ENCODE measurements at places on chromosomes 12 and 14.
A peak's percentile ranks its signal among the peaks of the same experiment; 100 is the strongest.

DNA sequence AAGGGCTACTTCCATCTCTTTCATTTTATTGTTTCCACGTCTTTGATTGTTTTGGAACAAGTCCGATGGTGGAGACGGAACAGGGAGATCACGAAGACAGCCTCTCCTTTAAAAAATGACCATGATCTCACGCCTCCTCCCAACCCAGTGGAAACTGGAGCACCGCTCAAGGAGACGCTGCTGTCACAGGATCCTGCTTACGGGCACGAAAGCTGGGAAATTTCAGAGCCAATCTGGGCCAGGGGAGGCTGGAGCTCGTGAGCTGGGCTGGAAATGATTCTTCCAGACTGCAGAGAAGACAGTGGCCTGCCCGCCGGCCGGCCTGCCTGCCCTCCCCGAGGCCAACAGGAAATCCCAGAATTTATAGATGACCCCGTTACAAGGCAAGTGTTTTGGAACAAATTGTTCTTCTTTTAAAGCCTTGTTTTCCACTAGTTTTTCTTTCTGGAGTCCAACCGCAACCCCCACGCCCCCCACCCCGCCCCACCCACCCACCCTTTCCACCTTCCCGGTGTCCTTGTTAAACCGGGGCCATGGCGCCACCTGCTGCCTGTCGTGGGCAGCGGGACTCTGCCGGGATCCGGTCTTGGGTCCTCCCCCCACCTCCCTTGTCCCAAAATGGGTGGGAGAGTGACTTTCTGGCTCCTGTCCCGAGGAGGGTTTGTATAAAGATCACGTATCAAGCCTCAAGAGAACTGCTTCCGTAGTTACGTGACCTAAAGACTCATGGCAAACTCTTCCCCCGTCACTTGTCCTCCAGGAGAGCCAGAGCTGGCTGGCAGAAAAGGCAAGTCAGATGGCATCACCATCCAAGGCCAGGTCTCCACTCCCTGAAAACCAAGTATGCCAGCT, 40.3 kb downstream of the MAP1LC3B2 start:
- DNase-seq: peak; percentile 61

DNA sequence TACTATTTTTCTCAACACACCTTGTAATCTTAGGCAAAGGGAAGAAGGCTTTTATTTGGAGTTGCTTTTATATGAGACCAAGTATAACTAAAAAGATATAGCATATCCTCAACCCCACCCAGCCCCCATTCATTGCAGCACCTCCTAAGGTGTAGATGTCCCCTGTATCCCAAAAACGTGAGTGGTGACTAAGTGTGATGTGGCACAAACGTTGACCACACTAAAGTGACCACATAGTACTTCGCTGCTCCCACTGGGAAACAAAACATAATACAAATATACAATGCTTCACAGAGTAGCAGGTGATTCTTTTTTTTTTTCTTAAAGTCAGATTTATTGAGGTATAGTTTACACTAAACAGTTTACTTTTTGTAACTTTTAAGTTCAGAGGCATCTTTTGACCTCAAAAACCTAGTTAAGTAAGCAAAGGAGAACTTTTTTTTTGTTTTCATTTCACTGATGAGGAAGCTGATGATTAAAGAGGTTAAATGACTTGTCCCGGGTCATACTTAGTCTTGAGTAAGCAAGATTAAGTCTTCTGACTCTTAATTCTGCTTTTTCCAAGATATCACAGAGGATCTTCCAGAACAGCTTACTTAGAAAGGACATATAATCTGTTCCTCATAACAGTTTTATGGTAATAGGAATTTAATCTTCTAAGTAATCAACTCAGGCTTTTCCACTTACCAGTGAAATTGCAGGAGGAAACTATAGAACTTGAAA, 245.2 kb upstream of the PLEKHG7 start:
- DNase-seq: peak; percentile 55

DNA sequence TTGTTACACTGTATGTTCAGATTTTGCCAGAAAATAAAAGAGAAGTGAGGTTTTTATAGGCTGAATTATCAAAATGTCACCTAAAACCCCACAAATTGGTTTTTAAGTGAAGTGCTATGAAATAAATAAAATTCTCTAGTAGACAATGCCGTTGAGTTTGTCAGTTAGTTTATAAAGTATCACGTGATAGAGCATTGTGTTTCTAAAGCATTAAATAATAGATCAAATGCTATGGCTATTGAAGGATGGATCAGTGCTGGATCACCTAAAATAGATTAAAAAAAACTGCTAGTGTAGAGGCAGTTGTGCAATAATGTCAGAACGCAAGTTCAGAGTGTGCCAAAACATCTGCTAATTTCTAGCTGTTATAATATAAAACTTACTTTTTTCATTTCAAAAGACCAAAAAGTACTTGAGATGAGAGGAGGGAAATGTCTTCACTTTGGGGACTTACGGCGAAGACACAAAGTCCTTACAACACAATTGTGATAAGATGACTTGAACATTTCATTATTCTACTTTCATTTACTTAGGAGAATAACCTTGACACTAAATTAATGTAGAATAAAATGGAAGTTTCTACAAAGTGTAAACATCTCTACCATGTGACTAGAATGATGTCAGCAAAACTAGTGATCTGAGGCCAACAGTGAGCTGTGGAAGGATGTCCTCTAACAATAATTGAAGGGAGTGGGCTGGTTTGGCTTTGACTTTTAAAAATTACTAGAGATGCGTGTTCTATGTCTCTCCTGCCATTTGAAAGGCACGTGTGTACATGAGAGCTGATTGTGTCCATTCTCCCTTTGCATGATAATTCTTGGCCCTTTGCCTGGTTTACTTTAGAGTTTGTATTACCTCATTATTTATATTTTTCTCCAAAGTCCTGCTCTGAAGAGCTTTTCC, 154.4 kb upstream of the PDE3A start:
- no peak for DNase-seq

GRCh38 chr14:91019673-91020072, 40.8 kb downstream of the RPS6KA5 start:
- DNase-seq: no peak

DNA sequence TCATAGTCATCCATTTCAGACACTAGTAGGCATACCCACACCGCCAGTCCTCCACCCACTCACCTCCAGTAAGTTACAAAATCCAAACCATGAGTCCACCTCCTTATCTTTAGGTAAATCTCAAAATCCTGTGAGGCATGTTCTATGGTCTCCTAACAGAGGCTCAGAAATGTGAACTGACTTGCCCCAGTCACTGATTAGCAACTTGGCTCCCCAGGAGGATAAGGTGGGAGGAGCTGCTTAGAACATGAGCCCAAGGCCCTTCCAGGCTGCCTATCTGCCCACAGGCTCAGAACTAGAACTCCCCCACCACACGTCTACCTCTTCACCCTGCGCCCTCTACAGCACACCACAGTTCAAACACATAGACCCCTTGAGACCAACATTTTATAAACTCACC, 19.9 kb downstream of the SETD3 start:
- no peak for DNase-seq

DNA sequence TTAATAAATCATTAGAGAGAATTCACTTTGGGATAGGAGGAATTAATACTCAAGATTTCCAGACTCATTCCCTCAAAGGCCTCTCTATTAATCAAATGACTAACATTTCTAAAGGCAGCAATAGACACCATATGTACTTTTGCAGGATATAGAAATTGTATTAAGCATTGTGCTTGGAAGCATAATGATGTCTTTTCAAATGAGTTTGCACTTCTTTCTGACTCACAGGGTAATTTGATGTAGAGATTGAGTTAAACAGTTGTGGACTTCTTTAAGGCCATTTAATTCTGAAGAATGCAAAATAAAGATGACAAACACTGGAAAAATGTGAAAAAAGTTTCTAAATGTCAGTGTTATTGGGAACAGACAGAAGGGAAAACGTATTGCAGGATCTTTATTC, 63.4 kb upstream of the CSRP2 start:
- no peak for DNase-seq

- DNase-seq: no peak
Measured at GRCh38 chr14:105290621-105291346, 10.0 kb downstream of the BRF1 start.

GRCh38 chr14:77036484-77037214, 8.1 kb upstream of the IRF2BPL start:
- peak; percentile 81 for DNase-seq

DNA sequence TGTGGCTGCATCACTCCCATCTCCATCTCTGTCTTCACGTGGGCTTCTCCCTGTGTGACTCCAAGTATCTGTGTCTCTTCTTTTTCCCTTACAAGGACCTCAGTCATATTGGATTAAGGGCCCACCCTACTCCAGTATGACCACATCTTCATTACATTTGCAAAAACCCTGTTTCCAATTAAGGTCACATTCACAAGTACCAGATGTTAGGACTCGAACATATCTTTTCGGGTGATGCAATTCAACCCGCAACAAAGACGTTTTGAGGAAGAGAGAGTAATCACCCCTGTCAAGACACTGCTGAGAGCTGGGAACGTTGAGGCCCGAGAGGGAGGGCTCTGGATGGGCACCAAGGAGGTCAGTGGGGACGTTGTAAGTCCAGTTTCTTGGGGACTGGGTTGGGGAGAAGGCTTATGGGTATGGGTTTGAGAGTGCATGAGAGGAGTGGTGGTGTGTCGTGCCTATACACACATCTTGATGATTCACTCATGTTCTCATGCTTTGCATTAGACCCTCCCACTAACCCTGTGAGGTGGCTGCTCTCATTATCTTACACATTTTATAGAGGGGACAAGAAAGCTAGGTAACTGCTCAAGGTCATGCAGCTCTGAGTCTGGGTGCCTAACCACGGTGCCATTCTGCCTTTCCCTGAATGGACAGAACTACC, 12.1 kb upstream of the IFI27 start:
- DNase-seq: no peak

DNA sequence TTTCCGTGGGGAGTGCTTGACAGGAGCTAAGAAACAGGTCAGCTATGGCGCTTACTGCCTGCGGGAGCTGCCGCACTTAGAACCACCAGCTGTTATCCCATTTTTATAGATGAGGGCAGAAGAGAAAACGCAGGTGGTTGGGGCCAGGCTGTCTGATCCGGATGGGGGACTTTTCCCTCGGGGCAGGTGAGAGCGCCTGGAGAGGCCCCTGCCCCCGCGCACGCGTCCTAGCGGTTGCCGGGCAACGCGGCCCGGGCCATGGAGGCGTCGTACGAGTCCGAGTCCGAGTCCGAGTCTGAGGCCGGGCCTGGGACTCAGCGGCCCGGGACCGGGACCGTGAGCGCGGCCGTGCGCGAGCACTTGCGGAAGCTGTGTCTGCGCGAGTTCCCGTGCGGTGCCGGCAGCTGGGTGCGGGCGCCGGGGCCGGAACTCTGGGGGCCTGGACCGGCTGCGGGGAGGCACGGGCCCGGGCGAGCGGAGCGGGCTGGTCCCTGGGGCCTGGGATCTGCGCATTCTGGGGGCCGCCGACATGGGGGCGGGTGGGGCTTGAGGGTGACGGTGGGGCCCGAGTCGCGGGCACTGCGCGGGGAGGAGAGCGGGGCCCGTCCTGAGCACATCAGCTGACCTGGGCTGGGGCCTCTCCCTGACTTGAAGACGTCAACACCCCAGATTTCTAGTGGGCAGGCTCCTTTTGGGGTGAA, at the start of gene LRRC43:
TSS of gene LRRC43 (plus strand) at position 237 of the 701 bp plus-strand sequence. CDS start at position 259, 22 bp downstream.
- DNase-seq: peak; percentile 25

- DNase-seq: peak; percentile 87
Measured at GRCh38 chr12:124391340-124392261, 96.7 kb downstream of the RFLNA start.

DNA sequence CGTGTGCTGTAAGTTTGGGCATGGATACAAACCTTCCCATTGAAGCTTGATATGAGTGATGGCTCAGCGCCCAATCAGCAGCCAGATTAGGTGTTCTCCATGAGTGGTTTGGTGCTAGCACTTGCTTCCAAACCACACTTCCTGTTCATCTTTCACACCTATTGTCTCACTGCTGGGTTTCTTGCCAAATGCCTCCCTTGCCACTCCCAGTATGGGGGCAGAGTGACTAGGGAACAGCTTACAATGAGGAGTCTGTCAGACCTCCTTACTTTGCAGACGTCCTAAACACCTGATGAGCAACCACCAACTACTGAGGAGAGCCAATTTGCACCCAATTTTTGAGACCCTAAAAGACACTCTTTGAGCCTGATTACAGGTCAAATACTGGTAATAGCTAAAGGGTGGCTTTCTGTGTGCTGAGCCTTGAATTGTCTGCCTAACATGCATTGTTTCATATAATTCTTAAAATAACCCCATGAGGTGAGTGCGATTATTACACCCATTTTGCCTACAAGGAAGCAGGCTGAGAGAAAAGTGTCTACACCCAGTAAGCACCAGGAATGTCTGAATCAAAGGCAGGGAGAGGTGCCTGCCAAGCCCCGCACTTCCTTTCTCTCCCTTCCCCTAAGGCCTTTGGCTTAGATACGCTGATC, 48.4 kb upstream of the FOS start:
- peak; percentile 38 for DNase-seq

DNA sequence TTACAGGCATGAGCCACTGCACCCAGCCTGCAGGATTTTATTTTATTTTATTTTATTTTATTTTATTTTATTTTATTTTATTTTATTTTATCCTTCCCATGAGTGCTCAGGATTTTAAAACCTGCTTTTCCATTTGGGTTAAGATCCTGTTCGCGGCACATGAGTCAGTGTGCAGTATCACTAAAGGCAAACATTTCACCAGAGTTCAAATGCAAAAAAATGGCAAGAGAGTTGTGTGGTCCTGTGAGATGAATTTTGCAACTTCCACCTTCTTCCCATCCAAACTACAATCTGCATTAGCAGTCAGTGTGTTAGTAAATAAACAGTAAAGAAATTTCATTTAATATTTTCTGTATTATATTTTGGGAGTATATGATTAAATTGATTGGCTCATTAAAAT, 29.0 kb downstream of the MOAP1 start:
- DNase-seq: no peak

DNA sequence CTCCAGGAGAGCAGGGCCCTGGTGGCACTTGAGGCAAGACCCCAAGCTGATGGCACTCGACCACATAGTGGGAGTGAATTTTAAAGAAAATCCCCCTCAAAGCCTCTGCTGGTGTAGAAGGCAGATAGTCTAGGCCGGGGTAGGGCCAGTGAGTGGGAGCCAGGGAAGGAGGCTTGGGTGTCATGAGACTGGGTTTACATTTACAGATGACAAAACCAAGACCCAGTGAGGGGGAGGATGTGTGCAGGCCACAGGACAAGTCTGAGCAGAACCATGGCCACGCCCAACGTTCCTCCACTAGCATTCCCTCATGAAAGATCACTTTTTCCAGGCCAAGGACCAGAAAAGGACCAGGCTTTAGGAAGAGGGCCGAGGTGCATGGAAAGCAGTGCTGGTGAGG, 42.0 kb downstream of the EVL start:
- peak; percentile 94 for DNase-seq

- DNase-seq: no peak
Measured at GRCh38 chr14:65095633-65096205, 6.6 kb downstream of the MAX start.

DNA sequence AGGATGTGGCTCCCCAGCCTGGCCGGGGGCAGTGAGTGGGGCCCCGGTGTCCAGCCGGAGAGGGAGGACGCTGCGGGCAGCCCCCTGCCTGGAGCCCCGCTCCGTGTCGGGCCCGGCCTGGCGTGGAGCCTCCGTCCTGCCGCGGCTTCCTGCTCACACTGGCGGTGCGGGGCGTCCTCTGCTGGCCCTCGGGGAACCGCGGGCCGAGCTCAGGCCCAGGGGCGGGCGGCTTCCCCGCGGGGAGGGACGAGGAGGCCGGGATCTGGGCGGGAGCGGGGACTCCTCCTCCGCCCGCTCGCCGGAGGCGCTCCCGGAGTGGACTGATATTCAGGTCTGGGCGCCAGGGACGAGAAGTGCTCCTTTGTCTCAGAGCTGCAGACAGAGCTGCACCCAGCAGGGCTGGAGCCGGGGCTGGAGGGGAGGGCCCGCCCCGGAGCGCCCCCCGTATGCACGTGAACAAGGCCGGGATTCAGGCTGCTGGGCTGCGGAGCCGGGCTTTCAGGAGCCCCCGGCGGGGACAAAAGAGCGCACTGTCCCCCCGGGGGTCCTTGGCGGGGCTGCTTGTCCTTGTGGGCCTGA, 2.2 kb downstream of the MMP17 start:
- DNase-seq: peak; percentile 78

Data from inflammatory macrophage (primary cell).